DMS 273 treated with DMSO at 0.1 percent for 48 hours (cell line): ENCODE measurements at places on chromosomes 12 and 14.

DNA sequence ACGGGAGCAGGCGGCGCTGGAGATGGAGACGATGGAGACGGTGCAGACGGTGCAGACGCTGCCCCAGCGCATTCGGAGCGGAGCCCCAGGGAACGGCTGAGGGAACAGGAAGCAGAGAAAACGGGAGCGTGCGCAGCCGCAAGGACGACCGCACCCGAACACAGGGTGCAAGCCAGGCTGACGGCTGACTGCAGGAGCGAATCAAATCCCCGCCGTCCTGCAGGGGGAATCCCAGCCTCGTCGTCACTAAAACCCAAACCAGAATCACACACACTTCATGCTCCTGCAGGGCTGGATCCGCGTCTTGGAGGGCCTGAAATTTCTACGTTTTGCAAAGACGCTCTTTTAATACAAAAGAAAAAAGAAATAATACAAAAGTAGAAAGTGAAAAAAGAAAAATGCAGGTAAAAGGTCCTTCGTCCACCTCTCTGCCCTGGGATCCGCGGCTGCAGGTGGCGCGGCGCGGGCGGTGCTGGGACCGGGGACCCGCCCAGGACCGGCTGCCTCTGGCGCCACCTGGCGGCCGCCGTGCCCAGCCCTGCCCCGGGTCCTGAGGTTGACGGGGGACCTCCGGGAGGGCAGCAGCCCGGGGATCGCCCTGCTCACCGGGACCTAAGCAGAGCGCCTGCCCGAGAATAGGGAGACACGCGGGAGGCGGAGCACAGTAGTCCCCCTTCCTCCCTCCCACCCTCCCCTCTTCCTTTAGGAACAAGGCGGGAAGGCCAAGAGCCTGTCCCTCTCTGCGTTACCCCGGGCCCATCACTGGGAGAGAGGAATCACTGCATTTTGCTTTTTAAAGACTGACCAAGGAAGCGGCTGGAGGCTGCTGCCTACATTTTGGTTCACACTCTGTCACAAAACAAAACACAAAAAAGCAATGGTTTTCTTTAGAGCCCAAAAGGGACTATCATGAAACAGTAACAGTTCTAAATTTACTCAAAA, 20.1 kb downstream of the STX2 start:
- DNase-seq: no peak

GRCh38 chr12:122841544-122842321, 6.5 kb downstream of the HIP1R start:
- DNase-seq: no peak

DNA sequence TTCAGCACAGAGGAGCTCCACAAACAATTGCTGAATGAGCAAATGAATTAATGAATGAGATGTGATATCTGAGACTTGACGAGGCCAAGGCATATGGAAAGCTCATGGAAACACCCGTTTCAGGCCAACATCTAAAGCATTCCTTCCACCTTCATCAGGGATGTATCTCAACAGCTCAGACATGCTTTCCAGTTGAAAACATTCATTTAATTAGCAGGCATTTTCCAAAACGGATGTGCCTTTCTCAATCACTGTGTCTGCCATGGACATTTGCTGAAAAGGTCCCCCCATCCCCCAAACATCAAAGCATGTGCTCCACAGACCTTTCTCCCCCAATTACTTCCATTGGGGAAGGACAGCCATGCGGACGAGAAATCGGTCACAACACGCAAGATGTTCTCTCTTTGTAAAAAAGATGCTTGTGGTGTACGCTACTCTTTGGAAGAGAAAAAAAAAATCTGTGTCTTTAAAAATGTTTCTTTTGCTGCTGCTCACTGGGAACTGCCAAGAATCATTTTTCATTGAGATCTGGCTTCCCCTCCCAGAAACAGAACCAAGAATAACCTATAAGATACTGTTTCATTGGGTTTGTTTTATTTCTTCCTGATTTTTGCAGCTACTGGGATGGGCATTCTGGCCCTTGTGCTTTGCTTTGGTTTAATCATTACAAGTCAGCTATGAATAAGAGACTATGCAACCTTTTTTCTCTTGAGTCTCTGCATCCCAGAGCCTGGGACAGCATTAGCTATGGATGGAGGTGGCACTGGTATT, 528.2 kb downstream of the MED13L start:
- no peak for DNase-seq

- no peak for DNase-seq
Observed at GRCh38 chr12:9064815-9065606, 50.7 kb downstream of the A2M start.

DNA sequence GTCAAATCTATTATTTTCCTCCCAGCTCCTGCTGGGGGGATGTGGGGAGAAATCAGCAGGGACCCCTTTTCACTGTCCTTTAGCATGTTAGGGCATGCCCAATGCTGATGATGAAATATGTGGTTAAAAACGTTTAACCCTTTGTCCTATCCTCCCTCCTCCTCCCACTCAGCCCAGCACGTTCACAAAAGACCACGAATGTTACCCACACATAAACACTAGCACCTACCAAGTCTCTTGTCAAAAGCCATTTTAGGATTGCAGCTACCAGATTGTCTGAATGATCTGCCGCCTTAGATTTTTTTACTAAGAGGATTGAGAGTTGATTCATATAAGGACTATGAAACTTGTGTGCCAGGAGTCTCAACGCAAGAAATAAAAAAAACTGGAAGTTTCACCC, 70.4 kb downstream of the TBK1 start:
- no peak for DNase-seq

DNA sequence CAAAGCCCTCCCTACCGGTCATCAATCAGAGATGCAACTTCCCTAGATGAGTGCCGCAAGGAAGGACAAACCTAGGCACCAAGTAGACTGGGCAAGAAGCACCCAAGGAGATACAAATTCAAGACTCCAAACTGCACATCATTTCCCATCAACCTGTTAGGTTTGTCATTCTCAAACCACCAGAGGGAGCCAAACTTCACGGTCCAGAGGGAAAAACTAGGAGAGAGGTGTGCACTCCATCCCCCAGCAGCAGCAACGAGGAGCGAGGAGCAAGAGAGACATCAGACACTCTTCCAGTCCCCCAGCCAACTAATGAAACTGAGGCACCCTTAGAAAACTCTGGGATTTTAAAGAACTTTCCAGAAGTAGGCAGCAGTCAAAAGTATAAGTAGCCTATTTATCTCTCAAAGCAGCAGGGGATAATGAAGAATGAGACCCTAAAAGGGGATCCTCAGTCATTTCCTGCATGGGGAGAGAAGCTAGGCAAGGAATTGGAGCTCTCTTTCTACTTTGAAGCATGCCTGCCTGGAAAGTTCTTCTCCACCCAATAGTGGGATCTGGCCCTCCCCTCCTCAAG, 37.0 kb upstream of the NT5DC3 start:
- peak; percentile 33 for DNase-seq

DNA sequence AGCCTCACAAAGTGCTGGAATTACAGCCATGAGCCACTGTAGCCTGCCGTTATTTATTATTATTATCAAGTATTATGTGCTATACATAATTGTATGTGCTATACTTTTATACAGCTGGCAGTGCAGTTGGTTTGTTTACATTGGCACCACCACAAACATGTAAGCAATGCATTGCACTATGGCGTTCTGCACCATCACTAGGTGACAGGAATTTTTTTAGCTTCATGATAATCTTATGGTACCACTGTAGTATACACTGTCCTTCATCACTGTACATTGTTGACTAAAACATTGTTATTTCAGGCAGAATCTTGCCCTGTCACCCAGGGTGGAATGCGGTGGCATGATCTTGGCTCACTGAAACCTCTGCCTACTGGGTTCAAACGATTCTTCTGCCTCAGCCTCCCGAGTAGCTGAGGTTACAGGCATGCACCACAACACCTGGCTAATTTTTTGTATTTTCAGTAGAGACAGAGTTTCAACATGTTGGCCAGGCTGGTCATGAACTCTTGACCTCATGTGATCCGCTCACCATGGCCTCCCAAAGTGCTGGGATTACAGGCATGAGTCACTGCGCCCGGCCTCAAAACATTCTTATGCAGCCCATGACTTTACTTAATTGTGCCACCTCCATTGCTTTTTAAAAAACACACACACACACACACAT, 17.1 kb downstream of the MRPL42 start:
- DNase-seq: no peak

- DNase-seq: no peak
Observed at GRCh38 chr14:58078068-58078467, 73.9 kb downstream of the ARMH4 start.

GRCh38 chr12:55681142-55682077, 26.3 kb downstream of the ITGA7 start:
- DNase-seq: peak; percentile 80

DNA sequence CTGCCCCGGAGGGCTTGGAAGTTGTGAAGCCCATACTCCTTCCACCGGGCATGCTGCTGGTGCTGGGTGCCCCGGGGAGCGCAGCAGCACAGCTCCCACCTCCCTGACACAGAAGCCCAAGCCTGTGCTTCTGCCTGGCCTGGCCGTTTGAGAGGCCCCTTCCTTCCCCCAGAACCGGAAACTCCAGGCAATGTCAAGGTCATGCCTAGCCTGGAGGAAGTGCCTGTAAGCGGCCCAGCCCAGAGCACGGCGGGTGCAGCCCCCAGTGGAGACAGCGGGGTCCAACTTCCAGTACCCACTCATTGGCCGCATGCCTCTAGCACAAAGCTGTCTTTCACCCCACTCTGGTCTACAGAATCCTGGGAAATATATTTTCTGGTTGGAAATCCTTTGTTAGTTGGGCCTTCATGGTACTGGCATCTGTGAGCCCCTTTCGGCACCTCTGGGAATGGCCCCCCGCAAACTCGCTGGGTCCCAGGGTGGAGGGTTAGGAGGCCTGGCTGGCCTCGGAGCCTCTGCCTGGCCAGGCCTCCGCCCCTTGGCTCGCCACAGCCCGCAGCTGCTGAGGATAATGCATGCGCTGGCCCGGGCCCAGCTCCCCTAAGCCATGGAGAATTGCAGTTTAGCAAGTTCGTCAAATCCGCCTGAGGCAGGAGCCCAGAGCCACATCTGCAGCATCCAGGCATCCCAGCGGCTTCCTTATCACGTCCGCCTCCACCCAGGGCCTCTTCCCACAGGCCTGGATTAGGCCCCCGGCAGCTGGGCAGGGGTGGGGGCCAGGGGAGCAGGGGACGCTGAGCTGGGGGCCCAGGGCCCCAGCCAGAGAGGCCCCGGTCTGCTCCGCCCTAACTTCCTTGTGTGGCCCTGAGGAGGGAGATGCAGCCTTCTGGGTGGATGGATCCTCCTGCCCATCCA, 48.9 kb upstream of the DLK1 start:
- DNase-seq: no peak

- no peak for DNase-seq
Observed at GRCh38 chr14:45810152-45810872, 557.3 kb upstream of the MIS18BP1 start.

- DNase-seq: no peak
Observed at GRCh38 chr12:9736936-9737705, 4.2 kb upstream of the CLECL1 start.

- no peak for DNase-seq
Observed at GRCh38 chr12:54038284-54038870, 5.5 kb downstream of the HOXC5 start.

DNA sequence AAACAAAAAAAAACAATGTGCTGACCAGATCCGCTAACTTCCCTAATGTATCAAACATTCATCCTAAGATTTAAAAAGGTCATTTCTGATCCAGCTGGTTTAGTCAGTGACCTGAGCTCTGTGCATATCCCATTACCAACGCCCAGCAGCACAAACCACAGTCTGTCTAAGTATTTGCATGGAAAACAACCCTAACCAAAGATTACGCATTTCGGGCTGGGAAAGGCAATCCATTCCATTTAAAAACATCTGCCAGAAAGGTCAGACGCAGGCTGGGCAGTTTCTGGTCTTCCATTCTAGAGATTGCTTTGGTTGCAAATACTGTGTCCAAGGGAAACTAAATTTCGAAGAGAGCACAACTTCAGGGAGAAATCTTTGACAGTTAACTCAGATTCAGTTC, 234.9 kb downstream of the FLRT2 start:
- no peak for DNase-seq

DNA sequence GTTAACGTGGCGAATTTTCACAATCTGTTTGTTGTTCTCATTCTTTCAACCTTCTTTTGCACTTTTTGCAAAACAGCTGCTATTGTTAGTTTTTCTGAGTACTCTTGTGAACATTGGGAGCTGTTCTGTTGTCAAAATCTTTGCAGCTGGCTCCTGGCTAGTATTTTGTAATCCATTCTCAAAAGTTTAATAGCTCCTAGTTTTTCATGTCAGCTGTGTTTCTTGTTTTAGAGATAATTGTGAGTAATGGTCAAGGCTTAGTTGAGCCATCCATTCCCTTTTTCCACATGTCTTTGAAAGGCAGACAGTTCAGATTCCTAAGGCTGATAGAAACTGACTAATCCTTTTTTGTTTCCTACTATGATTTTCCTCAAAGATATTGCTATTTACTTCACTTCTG, 39.1 kb upstream of the CRADD start:
- DNase-seq: no peak

DNA sequence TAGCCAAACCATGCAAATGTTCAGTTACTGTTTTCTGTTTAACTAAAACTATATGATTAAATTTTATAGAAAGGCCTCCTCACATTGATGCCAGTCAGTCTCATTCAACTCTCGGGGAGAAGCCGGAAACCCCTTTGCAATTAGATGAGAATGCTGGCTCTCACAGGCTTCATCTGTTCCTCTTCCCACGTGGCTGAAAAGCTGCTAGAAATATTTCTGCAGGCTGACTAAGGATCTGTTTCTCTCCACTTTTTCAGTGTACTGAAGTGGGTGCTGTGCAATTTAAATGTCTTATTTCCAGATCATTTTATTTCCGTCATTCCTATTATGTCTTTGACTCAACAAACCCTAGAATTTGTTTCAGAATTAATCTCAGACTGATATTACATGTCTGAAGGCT, 17.4 kb upstream of the KCNH3 start:
- no peak for DNase-seq

GRCh38 chr12:123388951-123389559, 5.1 kb downstream of the KMT5A start:
- no peak for DNase-seq

- no peak for DNase-seq
Observed at GRCh38 chr14:90627478-90627877, 188.8 kb downstream of the TTC7B start.

GRCh38 chr12:119819322-119819721, 57.8 kb downstream of the CIT start:
- DNase-seq: no peak

- DNase-seq: peak; percentile 84
Observed at GRCh38 chr12:53180220-53180930, at the start of the genes CSAD and ZNF740. Gene CSAD, minus strand, starts transcription at chr12:53180925. Its CDS starts 7,455 bp downstream, at chr12:53173470. Gene ZNF740, plus strand, starts transcription at chr12:53180722. Its CDS starts 1,262 bp downstream, at chr12:53181984.

DNA sequence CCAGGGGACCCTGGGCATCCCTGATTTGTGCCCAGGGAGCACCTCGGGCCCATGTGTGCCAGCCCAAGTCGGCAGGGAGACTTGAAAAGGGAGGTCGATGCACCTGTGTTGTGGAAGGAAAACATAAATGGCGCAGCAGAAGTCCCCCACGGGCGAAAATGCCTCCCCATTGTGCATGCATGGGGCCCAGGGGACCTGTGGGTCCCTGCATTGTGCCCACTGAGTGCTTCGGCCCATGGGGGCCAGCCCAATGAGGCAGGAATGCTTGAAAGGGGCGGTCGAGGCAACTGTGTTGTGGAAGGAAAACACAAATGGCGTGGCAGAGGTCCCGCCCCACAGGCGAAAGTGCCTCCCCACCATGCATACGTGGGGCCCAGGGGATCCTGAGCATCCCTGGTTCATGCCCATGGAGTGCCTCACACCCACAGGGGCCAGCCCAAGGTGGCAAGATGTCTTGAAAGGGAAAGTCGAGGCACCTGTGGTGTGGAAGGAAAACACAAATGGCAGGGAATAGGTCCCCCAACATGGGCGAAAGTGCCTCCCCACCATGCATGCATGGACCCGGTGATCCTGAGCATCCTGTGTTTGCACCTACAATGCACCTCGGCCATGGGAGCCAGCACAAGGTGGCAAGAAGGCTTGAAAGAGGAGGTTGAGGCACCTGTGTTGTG, 368.0 kb downstream of the ALG10 start:
- no peak for DNase-seq
